ENCODE measurements at places on chromosomes 7 and 10. TPM values are rescaled to one million over a fixed set of nuclear protein-coding genes. Genes with fewer than 3 reads are reported as not detected.

Gene ZNF365
- 6.5 TPM for total RNA-seq

Gene CCDC186
- total RNA-seq: 14.8 TPM

Gene MYH16
- total RNA-seq: not detected

Gene RASSF4
- 12.1 TPM for total RNA-seq

Gene GIMAP6
- 5.4 TPM for total RNA-seq

Gene DYNC1I1
- 3.5 TPM for total RNA-seq

Gene SH2B2
- total RNA-seq: 0.92 TPM

Gene LBX1
- total RNA-seq: not detected

All from aortic smooth muscle cell (primary cell).